ENCODE measurements at places on chromosomes 2 and 18.

- DNase-seq: no peak
These were observed 4.7 kb upstream of the ADNP2 start for GRCh38 chr18:80104364-80104779.

- DNase-seq: no peak
These were observed 46.7 kb downstream of the EML6 start for GRCh38 chr2:54770211-54770610.

DNA sequence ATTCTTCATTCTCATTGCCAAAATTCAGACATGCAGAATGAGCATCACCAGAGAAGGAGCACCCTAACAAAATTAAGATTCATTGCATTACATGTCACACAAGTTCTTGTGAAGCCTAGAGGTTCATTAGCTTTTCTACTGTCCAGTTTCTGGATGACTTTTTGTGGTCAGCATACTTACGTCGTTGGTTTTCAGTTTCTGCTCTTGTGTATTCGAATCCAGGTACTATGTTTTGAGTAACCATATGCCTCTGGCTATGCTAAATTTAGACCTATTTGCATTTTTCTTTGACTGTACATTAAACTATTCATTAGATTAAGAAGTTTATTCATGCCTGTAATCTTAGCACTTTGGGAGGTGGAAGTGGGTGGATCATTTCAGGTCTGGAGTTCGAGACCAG is 251.3 kb downstream of the PARD3B start:
- no peak for DNase-seq

DNA sequence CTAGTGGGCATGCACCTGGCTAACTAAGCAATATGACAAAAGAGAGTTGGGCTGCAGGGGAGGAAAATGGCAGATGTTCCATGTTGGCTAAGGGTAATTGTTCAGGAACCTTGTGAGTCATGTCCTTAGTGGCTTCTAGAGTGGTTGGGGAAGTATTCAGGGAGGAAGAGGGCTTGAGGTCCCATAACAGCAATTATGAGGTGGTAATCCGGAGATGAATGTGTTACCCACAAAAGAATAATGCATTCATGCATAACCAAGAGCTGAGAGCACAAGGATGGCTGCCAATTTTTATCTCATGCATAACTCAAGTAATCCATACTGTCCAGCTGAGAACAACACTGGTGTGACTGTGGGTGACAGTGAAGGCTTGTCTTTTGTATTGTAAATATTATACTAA is 42.9 kb downstream of the TMEFF2 start:
- no peak for DNase-seq

DNA sequence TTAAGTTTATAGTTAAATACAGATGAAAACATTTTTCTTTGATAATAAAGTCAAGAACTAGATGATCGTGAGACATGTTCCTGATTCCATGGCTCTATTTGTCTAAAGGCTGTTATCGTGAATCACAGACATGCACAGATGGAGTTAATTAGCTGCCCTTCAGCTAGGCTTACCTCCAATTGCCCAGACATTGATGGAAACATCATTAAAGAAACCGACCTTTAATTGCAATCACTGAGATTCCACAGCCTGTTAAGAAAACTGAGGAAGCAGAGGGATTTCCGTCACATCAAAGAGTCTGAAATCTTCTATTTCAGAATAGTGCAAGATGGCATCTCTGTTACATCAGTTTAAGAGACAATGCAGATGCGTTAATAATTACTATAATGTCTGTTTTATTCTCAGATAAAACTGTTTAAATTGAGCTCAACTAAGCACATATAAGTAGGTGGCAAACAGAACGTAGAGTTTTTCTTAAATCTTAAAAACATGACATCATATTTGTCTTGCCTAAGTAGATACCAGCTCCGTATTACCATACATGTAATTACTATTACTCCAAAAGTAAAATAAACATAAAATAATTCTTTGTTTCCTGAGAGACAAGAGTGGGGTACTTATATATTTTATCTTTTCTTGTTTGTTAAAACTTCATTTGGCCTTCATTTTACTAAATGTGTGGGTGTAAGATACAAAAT is 23.9 kb upstream of the CRACDL start:
- DNase-seq: no peak

- DNase-seq: peak; percentile 67
These were observed 35.4 kb downstream of the STAT4 start for GRCh38 chr2:191115391-191115790.

GRCh38 chr2:66334237-66335029 is 100.5 kb upstream of the MEIS1 start:
- no peak for DNase-seq

DNA sequence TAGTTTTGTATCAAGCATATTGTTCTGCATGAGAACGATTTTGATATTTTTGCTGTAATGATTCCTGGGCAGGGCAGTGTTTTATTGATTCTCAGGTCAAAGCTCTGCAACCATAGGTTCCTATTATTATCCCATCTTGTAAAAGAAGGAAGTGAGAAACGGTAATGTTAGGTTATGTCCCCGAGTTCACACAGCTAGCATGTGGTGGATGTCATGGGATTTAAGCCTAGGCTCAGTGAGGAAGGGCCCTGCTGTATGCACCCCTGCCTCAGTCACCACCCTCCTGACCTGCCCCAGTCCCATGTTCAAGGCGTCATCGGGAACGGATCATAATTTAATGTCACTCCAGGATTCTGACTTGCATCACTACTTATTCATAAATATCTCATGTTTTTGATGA is 10.7 kb downstream of the ACP1 start:
- DNase-seq: no peak

DNA sequence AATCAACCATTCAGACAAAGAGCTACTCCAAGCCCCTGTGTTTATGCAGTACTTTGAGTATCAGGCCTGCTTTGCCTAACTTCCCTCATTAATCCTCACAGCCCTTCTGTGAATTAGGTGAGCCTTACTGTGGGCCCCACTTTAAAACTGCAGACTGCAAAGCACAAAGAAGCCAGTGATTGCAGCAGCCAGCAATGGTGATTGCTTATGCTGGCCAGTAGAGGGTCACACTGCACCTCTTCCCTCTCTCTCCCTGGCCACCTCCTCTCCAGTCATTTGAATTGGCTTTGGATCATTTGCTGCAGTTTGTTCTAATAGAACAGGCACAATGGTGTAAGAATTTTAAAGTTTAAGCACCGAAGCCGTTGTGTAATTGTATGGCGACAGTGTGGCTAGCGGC is 229.9 kb downstream of the AGPS start:
- no peak for DNase-seq

Data from central memory CD4-positive, alpha-beta T cell (primary cell).